ENCODE measurements at places on chromosomes 12 and 14. TPM values are rescaled to one million over a fixed set of nuclear protein-coding genes. Genes with fewer than 3 reads are reported as not detected.

TAS2R30 gene
- 4.5 TPM for total RNA-seq

KLRC3 gene
- total RNA-seq, result not detected

CHFR gene
- total RNA-seq, result 65.6 TPM

ACSS3 gene
- total RNA-seq, result not detected

RILPL2 gene
- total RNA-seq, result 20.1 TPM

ARHGAP9 gene
- total RNA-seq, result 102 TPM

TAS2R42 gene
- total RNA-seq, result not detected

GARIN6 gene
- total RNA-seq, result not detected

SRSF9 gene
- 233 TPM for total RNA-seq

DAO gene
- not detected for total RNA-seq

GLIPR1L1 gene
- not detected for total RNA-seq

CLEC2A gene
- not detected for total RNA-seq

EXOC3L4 gene
- total RNA-seq, result not detected

PRB4 gene
- total RNA-seq, result not detected

SH2B3 gene
- 42.0 TPM for total RNA-seq

KLHL33 gene
- 0.05 TPM for total RNA-seq

SDR9C7 gene
- total RNA-seq, result not detected

PPFIA2 gene
- total RNA-seq, result not detected

PLA2G1B gene
- total RNA-seq, result not detected

CLEC12A gene
- not detected for total RNA-seq

KRT6C gene
- total RNA-seq, result not detected

LRP1 gene
- 0.26 TPM for total RNA-seq

ZDHHC22 gene
- total RNA-seq, result not detected

APOF gene
- not detected for total RNA-seq
